ENCODE measurements at places on chromosomes 12 and 14.

DNA sequence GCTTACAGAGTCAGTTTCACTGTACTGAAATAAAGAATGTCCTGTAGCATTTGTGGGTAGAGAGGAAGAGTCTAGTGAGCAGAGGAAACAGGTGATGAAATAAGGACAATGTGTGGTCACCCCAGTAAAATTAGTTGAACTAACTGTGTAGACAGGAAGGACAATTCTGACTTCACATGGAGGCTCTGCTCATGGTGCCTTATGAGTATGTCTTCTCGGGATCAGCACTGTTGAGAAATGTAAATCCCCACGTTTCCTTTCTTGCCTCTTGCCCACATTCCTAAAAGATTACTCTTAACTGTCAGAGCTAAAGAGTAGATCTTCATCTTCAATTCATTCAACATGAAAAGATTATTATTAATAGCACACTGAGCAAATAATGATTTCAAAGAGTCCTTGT lies 113.2 kb upstream of the FLRT2 start:
- DNase-seq: no peak

DNA sequence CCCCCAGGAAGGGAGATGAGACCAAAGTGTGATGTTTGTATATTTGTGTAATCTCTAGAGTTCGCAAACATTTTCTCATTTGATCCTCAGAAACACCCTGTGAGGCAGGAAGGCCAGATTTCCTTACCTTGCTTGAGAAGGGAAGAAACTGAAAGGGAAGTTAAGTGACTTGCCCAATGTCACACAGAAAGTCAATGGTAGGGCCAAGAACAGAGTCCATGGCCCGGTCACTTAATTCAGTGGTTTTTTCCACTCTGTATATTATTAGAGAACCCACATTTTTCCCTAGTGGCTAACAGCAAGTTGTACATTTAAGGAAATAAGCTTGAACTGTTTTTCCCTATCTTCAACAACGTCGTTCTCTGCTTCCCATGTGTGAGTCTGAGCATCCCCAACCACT lies 25.6 kb upstream of the CHPT1 start:
- DNase-seq: no peak

- DNase-seq: no peak
These were observed 231.5 kb downstream of the NUBPL start for GRCh38 chr14:31792726-31793125.

- no peak for DNase-seq
These were observed 8.6 kb downstream of the NANOG start for GRCh38 chr12:7797698-7798398.

- DNase-seq: no peak
These were observed 9.0 kb upstream of the MLEC start for GRCh38 chr12:120677765-120678473.

DNA sequence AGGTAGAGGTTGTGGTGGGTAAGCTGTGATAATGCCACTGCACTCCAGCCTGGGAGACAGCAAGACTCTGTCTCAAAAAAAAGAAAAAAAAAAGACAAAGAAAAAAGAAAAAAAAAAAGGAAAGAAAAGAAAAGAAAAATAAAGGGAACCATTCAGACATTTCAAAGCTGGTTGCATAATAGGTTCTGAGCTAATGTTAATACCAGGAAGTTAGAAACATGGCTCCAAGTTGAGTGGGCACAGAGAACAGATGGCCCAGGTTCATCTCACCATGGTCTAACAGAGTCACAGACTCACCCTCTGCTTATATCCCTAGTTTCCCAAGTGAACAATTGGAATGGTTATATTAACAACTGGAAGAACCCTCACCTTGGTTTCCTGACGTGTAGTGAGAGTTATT lies 17.4 kb upstream of the ZDHHC17 start:
- DNase-seq: no peak

DNA sequence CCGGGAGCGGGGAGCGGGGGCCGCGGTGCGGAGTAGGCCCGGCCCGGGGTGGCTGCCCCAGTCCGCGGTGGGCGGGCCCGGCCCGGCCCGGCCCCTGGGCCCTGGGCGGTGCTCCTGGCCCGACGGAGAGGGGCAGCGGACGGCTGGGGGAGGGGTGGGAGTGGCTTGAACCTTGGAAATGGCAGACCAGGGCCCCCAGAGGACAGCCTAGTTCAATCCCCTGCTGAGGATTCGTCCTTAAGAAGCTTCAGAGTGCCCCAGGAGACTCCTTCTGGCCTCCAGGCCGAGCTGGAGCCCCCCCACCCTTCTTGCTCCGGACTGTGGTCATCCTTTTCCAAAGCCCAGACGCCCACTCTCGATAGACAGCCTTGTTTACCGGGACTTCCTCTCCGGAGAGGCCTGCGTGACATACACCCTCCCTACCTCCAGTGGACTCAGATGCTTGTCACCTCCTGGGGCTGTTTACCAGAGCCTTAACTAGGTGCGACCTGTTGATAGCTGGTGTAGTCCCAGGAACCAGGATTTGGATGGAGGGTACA lies 458 bp downstream of the KHNYN start:
- peak; percentile 28 for DNase-seq

Data from NCI-H526 (cell line).